AG09309 (cell line): ENCODE measurements at places on chromosomes 1 and 21.

GRCh38 chr1:234330843-234331215, 42.4 kb upstream of the COA6 start:
- DNase-seq: no peak

DNA sequence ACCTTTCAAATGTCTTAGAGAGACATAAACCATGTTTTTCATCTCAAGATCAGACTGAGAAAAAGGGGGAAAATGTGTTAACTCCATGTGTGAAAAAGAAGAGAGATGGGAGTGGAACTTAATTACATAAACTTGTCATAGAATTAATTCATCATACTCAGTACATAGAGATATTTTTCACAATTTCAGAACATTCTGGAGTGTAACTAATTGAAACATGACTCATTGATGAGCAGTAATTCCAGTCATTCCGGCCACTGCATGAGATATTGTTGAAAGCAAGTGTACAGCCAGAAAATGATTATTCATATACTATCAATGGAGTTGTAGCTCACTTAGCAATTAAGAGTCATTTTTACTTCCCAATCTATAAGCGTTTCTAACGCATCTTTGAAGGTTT, 739.3 kb downstream of the LTN1 start:
- peak; percentile 13 for DNase-seq

- DNase-seq: peak; percentile 13
Observed at GRCh38 chr1:116737020-116737854, 17.0 kb upstream of the CD2 start.

DNA sequence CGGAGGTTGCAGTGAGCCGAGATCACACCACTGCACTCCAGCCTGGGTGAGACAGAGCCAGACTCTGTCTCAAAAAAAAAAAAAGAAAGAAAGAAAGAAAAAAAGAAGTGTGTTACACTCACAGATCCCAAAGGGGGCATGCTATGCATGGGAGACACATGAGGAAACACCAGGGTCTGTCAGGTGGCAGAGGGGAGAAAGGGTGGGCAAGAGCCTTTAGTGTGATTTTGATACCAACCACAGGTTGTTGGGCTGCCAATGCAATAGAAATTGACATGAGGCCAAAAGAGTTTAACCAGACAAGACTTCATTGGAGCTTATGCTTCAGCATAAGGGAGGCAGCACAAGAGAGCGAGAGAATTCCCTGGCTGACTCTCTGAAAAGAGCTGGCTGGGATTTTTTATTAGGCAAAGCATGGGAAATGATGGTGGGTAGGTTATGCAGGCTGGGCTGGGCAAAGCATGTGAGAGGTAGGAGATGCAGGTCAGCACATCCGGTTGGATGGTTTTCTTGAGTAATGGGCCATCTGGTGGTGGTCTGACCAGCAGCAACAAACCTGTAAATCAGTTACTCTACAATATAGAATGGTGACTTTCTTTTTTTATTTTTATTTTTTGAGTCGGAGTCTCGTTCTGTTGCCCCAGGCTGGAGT, 11.7 kb upstream of the EXTL1 start:
- no peak for DNase-seq

DNA sequence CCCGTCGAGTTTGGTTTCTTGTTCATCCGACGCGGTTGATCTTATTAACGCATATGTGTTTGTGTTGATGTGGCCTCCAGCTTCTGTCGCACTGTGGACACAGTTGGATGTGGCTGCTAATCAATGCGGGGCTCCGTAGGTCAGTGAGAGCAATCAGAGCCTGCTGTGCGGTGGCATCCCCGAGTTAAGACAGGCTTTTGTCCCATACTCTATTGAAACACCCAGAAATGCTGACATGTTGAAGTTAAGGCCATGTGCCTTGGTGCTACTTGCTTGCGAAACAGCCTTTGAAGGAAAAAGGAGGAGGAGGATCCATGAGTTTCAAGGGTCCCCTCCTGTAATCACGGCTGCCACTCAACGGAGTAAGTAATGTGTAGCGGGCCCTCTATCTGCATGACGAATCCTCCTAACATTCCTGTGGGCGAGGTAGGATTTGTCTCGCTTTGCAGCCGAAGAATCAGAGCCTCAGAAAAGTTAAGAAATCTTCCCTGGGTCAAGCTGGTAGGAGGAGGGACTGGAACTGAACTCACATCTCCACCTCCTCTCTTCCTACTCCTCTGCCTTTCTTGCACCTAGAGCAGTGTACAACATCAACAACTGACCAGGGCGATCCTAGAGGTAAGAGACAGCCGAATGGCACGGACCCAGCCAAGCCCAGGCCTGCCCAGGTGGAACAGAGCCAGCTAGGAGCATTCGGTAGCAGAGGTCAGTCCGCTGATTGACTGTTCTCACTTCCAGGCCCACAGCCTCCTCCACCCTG, 19.5 kb downstream of the PDE9A start:
- DNase-seq: no peak

DNA sequence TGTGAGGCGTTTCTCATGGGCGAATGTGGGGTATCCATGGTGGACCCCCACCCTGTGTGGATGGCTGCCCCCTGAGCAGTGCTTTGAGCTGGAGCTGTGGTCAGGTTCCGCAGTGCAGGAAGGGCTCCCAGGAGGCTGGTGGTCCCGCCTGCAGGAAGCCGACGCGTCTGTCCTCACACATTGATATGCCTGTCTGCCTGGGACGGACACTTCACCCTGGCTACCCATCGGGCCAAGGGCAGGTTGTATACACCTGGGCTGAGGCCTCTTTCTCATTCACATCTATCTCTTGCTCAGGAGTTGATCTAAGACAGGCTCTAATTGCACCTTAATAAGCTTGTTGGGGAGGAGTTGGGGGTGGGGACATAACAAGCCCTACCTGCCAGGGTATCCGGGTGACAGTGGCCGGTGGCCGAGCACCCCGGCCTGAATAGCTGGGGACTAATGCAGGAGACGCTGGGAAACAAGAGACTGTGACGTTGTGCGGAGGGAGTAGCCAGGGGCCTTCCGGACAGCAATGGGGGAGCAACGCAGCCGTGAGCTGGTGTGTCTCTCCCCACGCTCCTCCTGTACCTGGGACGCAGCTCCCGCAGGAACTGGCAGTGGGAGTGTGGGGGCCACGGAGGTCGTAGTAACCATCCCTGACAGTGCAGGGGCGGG, 21.7 kb downstream of the PDXK start:
- no peak for DNase-seq

- DNase-seq: no peak
Observed at GRCh38 chr1:64173336-64173940, 30.0 kb upstream of the UBE2U start.
